Peyer's patch (tissue), 4 donors: ENCODE measurements at places on chromosomes 12 and 14. TPM values are rescaled to one million over a fixed set of nuclear protein-coding genes. Genes with fewer than 3 reads are reported as not detected.
A peak's percentile ranks its signal among the peaks of the same experiment; 100 is the strongest.

DNA sequence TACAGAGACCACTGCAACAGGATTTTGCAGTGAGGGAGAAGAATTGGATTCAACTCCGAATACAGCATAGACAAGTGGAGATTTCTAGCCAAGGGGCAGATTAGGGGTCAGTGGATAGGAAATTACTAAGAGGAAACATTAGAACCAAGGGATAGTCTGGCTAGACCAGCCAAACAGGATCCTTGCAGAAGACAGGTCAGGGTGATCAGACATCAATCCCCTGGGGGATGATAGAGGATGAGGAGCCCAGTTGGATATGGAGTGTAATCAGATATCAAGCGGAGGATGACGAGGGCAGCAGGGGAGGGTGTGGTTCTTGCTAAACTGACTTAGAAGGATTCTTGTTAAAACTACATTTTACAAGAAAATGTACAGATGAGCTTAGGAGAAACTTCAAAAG, 424.4 kb downstream of the DAD1 start:
- DNase-seq: no peak

Gene DPF3
- 11.1 TPM for total RNA-seq

DNA sequence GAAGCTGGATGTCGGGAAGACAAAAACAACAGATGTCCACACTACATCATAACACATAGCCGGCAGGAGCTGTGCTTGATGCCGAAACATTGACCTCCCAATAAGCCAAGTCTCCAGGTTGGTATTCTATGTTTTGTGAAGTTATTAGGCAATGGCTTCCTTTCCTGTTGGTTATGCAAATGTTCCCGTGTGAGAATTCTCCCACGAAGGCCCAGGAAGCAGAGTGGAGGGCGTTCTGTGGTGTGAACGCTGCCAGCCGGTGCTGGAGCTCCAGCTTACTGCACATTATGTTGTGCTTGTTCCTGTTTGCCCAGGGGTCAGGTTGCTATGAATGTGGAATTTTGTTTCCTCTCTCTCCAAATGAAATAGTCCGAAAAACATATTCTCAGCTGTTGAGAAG, 156.4 kb upstream of the HMGA2 start:
- no peak for DNase-seq

GRCh38 chr12:69645031-69645430, 34.3 kb upstream of the LRRC10 start:
- DNase-seq: no peak

Gene FGF23
- total RNA-seq: not detected

GRCh38 chr14:58637391-58638230, at the start of gene DACT1:
Gene DACT1, plus strand, starts transcription at chr14:58637962. Its CDS starts 241 bp downstream, at chr14:58638203.
- DNase-seq: peak; percentile 36

GRCh38 chr12:113955109-113955970, 10.8 kb downstream of the RBM19 start:
- no peak for DNase-seq

DNA sequence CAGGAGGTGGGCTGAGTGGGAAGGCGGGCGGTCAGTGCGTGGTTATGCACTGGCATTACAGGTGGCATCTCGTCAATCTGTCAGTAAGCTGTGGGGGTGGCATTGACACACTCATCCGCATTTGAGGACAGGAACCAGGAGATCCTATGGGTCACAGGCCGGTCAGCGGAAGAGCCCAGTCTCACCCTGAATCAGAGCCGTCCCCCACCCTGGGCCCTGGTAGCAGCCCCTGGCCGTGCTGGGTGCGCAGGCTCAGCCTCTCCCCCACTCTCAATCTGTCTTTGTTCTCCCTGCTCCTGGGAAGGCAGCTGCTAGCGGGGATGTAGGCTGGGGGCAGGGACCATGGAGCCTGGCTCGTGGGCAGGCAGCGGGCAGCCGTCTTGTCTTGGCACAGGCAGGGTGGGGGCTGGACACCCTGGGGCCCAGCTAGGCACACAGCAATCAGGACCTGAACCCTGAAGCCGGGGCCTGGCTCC, 5.1 kb downstream of the INF2 start:
- DNase-seq: no peak

Gene MMP19
- 3.3 TPM for total RNA-seq

Gene DCN
- total RNA-seq: 323 TPM

- DNase-seq: no peak
Measured at GRCh38 chr12:58887068-58887467, 33.2 kb downstream of the LRIG3 start.

Gene HNRNPC
- total RNA-seq: 201 TPM

DNA sequence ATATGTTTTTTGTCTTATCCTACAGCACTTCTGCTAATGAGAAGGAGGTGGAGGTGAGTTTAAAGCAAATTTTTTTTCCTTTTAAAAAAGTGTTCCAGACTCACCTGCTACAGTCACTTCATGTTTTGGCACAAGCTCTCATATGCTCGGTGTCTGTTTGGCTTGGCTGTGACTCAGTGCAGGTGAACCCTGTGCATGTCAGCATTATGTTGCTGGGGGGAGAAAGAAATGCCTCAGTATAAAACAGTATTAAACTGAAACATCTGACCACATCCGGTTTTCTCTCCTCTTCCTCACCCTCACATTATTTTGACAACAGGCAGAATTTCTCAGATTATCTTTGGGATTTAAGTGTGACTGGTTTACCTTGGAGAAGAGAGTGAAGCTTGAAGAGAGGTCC, 105.2 kb downstream of the DNAI7 start:
- DNase-seq: no peak

DNA sequence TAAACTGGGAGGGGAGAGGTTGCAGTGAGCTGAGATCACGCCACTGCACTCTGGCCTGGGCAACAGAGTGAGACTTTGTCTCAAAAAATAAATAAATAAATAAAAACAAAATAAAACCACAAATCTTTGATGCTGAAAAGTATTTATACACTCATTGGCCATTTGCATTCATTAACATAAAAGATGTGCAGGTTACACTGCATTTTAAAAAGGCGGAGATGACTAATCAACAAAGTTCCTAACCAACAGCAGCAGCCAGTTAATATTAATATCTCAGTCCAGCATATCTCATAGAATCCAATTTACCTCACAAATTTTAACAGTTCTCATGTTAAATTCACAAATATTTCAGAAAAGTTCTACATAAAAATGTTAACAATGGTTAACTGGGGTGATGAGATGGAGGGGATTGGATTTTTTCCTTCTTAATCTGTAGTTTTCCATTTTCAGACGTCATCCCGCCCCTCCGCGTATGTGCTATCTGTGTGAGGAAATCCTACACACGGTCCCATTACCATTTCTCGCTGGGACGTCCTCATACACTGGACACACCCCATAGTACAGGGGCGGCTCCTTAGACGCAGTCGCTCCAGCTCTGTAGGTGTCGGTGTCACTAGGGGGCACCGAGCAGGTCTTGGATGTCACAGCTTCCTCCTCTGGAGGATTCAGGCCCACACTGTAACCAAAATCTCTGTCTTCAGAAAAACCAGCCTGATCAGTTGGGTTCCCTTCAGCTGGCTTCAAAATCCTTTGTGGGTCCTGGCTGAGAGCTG, 7.3 kb downstream of the ANKLE2 start:
- DNase-seq: no peak

Gene HPD
- total RNA-seq: not detected

GRCh38 chr14:55599250-55599879, 19.4 kb downstream of the KTN1 start:
- peak; percentile 82 for DNase-seq

Gene TTC6
- 3.6 TPM for total RNA-seq

DNA sequence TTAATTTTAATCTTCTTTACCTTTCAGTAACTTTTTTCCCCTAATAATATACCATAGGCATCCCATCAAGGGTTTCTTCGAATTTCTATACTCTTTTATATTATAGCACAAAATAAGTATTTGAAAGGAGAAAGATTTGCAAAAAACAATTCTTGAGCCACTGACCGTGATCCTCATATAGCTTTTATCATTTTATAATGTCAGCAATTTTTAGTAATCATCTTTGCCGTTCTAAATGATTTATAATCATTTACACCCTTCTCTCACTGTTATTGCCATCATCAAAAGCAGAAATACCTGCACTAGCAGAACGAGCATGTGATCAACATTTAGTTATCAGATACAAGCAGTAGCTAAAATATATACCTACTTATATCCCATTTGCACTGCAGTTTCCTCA, 16.9 kb downstream of the PTPRQ start:
- no peak for DNase-seq

DNA sequence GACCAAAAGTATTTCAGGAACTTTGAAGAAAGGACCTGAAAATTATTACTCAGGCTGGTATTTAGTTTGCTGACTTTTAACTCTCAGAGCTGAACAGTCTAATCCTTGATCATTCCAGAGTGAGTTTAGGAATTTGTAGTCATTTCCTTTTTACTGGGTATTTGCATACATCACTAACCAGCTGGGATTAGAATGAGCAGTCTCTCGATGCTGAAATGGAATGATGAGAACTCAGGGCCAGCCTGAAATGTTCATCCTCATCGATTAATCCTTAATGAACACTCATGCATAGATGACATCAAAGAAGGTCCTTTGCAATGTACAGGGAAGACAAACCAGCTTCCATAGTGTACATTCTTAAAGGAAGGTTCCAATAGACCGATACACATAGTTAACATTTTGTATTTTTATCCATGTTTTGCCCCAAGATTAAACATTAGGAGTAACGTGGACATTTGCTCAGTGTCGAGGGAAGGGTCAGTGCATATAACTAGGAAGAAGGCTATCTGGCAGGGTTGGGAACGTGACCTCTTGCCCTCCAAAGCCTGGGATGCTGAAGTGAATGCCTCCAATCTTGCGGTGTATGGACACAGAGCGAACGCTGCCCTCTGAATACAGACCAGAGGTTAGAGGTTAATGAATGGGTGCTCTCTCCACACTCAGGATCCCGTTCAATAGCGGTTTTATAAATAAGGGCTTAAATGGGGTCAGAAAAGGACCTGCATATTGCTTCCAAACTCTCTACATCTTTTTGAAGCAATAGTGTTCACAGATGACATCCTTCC, 14.5 kb downstream of the FBXL14 start:
- DNase-seq: no peak

Gene KRT83
- not detected for total RNA-seq

DNA sequence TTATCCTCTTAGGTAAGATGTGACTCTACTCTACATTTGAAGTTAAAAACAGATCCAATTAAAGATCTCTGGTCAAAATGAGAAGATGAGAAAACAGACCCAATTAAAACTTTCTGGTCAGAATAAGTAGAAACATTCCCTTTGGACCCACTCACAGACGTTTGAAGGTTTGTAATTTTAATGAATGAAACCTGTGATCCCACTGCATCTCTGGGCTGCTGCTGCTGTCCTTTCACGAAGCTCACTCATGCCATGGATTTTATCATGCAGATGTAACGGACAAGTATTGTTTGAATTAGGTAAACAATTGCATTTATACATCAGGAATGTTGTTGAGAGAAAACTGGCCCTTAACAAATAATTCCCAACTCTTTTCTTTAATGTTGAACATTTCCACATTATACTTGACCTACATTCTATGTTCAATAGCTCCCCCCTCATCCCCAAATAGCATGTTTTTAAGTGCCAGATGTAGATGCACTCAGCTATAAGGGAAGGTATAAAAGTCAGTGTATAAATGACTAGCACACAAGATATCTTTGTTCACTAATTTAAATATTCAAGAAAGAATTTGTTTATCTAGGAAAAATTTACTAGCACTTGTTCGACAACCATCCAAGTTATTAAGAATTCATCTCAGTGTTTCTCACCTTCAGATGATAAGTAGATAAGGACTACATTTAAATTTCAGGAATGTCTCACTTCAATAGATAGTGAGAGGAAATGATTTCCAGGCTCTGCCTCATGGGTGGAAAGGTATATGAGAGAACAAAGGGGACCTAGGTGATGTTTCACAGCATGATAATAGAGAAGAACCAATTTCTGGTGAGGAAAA, 202.3 kb upstream of the LMNTD1 start:
- no peak for DNase-seq

DNA sequence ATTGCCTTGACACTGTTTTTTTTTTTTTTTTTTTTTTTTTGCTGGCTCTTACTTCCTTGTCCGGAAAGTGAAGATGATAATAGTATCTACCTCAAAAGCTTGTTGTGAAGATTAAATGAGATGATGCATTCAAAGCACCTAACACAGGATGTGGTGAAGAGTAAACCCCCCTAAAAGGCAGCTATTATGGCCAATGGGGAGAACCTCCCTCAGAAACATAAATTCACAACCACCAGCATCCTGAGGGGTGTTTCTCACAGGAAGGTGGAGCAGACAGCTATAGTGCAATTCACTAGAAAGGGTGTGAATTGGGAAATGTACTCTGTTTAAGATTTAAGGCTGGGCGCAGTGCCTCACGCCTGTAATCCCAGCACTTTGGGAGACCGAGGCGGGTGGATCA, 85.4 kb upstream of the CRY1 start:
- no peak for DNase-seq

DNA sequence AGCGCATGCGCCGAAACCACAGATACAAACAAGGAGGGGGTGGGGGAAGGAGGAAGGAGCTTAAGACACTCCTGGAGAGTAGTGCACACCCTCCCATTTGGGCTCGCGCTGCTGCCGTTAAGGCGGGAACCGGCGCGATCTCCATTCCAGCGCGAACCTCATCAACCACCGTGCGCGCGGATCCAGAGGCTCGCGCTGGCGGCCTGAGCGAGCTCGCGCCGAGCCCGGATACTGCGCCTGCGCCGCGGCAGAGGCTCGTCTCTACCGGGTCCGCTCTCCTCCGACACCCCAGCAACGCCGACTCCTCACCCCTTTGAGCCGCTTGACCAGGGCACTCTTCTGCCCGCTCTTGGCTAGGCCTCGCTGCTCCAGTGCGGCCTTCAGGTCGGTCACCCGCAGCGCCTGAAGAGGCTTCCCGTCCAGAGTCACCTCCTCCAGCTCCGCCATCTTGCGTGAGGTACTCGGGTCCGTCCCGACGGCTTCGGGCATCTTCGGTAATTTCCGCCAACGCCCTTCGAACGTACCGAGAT, at the start of gene ACIN1:
ACIN1 (minus strand) TSS at position 471 of the 530 bp plus-strand sequence; CDS start at position 447, 24 bp downstream.
- peak; percentile 74 for DNase-seq

Gene CLEC9A
- total RNA-seq: 2.5 TPM

- DNase-seq: no peak
Measured at GRCh38 chr14:56491299-56492285, 88.0 kb upstream of the TMEM260 start.
